ENCODE measurements at places on chromosomes 1 and 21.

- no peak for DNase-seq
Observed at GRCh38 chr1:19656134-19656779, 8.4 kb upstream of the HTR6 start.

DNA sequence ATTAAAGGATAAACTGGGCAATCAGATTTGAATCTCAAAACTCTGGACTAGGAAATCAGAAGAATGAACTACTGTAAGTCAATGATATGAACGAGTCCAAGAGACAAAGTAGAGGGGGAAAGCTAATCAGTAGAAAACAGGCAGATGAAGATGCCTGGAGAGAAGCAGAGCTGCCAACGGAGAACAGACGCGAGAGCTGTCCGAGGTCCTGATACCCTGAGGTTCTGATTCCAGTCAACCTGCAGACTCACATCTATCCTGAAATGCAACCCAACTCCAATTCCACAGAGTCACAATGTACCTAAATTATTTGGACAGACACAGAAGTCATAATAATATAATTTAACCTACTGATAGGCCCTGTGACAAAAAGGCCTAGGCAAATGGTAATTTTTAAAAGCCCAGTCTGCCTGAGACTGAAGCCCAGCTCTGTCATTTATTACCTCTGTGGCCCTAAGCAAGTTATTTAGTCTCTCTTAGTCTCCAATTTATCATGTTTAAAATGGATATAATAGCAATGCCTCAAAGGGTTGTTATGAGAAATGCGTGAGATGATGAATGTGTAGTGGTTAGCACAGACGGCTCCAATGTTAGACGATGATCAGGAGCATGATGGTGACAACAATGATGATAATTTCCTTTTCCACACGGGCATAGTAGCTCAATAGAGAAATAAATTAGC lies 33.4 kb downstream of the RGS7 start:
- no peak for DNase-seq

GRCh38 chr21:44423941-44424607 lies 31.2 kb upstream of the LRRC3 start:
- DNase-seq, result no peak

- no peak for DNase-seq
Observed at GRCh38 chr1:23568608-23569383, 9.5 kb upstream of the ID3 start.

- no peak for DNase-seq
Observed at GRCh38 chr1:245279346-245279745, 124.6 kb downstream of the KIF26B start.

- no peak for DNase-seq
Observed at GRCh38 chr1:150995896-150996295, 10.8 kb downstream of the MINDY1 start.

GRCh38 chr21:42232176-42232825 lies 13.4 kb downstream of the ABCG1 start:
- peak; percentile 21 for DNase-seq

Measured in NCI-H1436 (cell line).